Ovary (tissue), 10 donors: ENCODE measurements at places on chromosomes 2 and 18. TPM values are rescaled to one million over a fixed set of nuclear protein-coding genes. Genes with fewer than 3 reads are reported as not detected.

DNA sequence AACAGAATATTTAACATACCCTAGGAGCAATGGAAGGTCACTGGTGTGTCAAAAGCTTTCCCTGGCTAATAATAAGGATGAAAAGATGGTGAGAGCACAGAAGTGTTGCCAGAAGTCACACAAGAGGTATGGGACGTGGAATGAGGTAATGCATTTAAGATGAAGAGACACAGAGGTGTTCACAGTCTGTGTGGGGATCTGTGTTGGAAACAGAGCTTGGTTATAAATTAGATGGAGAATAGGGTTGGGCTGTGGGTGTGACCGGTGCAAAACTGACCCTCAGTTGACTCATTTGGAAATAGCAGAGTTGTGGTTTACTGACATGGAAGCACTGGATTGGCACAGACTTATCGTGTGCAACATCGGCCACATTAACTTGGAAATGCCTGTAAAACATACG is 372.5 kb downstream of the SATB2 start:
- no peaks in the 10 kb centered on the region for H3K36me3 ChIP-seq
- H3K4me3 ChIP-seq: no peak overlapping the region
- no peak for DNase-seq
- H3K4me1 ChIP-seq: no peaks in the 10 kb centered on the region

Gene TBR1
- polyA plus RNA-seq: not detected

Gene SKA1
- polyA plus RNA-seq: 0.10 TPM

Gene DSG3
- not detected for polyA plus RNA-seq
